ENCODE measurements at places on chromosomes 12 and 14. TPM values are rescaled to one million over a fixed set of nuclear protein-coding genes. Genes with fewer than 3 reads are reported as not detected.

Gene CARMIL3
- 0.49 TPM for total RNA-seq

Gene RERG
- not detected for total RNA-seq

Gene HOXC4
- total RNA-seq = 9.6 TPM

Gene DLK1
- total RNA-seq = not detected

Gene DHRS4
- 11.4 TPM for total RNA-seq

Gene SERPINA5
- total RNA-seq = not detected

Gene OR4N2
- total RNA-seq = not detected

Gene TMTC1
- 4.4 TPM for total RNA-seq

Gene LALBA
- not detected for total RNA-seq

Gene FSCB
- total RNA-seq = not detected

Gene HOXC12
- total RNA-seq = 6.1 TPM

Gene KERA
- total RNA-seq = not detected

Gene TRHDE
- 17.6 TPM for total RNA-seq

Gene ACSM4
- total RNA-seq = not detected

Gene CCDC38
- 0.26 TPM for total RNA-seq

Gene INHBC
- total RNA-seq = not detected

Gene SELPLG
- 0.34 TPM for total RNA-seq

Gene TAS2R14
- 3.6 TPM for total RNA-seq

Gene LRRIQ1
- total RNA-seq = 2.7 TPM

Gene IKZF4
- total RNA-seq = 9.5 TPM

Gene CLEC1B
- total RNA-seq = not detected

All from A673 (cell line).